ENCODE measurements at places on chromosomes 2 and 18.

DNA sequence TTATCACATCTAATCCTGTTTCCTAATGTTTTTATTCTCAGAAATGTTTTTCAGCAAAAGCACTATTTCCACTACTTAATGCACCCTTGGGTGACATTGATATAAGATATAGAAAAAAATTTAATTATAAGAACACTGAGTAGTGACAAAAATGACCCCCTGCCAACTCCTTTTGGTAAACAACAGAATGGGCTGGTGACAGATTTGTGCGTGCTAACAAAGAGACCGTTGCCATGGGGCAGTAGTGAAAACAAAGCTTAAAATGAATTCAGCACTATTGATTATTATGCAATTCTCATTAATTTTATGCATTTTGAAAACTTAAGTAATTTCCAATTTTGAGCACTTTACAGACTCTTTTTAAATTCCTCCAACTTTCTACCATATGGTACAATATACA, 33.1 kb downstream of the RDH14 start:
- no peak for DNase-seq

DNA sequence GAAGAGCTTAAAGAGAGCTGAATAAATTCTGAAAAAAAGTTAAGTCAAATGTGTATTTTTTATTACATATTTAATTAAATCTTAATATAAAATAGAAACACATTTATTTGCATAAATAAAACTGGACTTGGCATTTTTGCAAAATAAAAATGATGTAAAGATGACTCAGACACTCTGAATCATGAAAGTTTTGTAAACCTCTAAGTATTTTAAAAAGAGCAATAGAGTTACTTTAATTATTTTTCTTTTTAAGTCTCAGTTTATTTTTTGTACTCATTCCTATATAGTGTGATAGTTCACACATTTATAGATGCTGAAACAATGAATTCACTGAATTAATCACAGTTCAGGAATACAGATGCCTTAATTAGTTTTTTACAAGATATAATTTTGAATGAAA, 109.9 kb upstream of the DTNA start:
- DNase-seq: no peak

DNA sequence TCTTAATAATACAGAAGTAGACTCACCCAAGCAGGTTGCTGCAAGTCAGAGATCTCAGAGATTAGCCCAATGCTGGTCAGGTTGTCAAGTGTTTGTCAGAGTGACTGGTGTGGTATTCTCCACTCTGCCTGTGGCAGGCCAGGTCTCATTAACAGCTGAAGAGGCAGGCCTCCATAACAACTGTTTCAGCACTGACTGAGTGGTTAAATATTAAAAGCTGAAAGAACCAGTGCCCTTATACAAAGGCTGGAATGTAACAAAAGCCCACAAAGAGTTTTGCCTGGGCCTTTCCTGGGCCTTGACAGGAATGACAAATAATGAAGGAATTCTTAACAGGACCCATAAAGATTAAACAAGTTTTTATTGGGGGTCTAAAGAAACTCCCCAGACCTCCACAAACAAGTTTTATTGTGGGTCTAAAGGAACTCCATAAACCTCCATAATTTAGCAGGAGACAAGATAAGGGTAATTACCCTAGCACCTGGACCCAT, 26.8 kb downstream of the SULT1C2 start:
- no peak for DNase-seq

DNA sequence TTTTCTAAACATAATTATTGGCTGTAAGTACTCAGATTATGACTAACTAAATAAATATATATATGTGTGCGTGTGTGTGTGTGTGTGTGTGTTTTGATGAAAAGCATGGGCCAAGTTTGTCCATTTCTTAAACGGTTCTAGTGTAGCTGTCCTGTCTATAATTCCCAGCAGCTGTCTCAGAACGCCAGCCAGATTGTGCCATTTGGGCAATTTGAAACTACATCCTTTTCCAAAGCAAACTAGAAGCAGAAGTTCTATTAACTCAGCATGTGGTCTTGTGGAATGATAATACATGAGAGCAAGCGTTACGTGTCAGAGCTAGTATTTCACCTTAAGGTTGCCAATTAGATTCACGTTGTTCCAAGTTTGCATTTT, 1.7 kb downstream of the ARHGAP28 start:
- no peak for DNase-seq

DNA sequence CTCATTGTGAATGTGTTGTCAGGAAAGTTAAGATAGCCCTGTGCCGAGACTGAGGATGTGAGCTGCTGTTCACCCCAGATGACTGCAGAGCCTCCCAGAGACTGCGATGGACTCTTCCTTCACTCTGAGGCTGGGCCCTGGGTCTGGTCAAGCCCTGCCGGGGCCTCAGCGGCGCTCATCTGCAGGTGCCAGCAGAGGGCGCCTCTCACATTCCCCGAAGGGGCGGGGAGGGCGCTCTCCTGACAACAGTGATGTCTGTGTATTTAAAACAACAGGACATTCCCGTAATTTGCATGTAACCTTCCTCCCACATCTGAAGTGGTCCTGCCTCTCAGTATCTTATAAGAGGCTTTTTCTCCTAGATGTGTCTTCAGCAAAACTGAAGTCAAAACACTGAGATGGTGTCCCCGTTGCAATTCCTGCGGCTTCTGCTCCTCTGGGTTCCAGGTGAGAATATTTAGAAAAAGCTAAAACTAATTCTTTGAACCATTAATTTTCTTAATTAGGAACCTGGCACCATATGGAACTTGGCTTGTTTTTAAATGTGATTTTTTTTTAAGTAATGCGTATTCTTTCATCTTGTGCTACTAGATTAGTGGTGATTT, 1377.9 kb downstream of the RPIA start:
- DNase-seq: no peak

GRCh38 chr18:39773646-39774045, 2181.4 kb upstream of the PIK3C3 start:
- no peak for DNase-seq

DNA sequence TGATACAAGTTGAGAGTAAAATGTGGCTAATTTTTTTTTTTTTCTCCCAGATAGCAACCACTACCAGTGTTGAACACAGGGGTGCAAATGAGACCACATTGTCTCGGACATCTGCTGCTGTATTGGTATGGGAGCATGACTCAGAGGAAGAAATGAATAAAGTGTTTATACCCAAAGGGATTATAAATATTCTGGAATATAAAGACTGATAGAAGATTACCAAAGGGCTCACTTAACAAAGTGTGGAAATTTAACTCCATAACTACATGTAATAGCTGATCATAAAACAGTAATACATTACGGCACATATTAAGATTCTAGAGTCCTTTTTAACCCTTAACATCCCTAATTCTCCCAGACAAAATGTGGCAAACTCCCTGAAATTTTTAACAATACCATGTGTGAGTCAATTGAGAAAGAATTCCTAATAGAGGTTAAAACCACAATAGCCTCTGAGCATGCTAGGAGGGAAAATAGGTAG, 1023.0 kb upstream of the ACVR2A start:
- DNase-seq: no peak

DNA sequence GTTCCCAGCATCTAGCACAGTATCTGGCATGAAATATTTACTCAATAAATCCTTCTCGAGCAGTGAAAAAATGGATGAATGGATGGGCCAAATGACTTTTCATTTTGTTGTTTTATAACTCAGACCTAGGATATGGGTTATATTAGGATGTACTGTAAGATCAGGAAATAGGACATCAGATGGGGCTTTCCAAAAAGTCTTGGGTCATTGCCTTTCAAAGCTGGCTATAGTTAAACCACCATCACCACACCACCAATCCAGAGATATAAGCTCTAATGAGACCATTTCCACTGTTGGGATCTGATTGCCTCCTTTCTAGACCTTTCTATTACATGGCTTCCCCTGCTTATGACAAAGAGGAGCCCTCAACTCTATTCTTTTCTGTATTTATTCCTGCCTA, 525.0 kb upstream of the TCF4 start:
- no peak for DNase-seq

GRCh38 chr2:217125014-217125413, 265.1 kb upstream of the TNP1 start:
- no peak for DNase-seq

DNA sequence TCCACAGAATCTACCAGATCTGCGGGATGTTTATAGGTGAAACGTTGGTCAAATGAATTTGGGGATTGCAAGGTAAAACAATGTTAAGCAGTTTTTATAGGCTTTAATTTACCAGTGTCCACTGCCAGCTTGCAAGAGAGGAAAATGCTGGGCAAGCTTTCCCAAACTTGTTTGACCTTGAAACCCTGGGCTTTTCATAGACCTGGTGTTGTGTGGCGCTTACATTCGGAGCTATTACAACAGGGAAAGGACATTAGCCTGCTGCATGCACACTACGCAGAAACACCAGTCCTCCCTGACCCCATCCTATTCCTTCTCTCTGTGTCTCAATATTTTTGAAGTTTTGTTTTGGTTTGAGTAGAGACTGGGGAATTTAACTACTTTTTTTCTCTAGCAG, 59.6 kb upstream of the AGPS start:
- no peak for DNase-seq

DNA sequence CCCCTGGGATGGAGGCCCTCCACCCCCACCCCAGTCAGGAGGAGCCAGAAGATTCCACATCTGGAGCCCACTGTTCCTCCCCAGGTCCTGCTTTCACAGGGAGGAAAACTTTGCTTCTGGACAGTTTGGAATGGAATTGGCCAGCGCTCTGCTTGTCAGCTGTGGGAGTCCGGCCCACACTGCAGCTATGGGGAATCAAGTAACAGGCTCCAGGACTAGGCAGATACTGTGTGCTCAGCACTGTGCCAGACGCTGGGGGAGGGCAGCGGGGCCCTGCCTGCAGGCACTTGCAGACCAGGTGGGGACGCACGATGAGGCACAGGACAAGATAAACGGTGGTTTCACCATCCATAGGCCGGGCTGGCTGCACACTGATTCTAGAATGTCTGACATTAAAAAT, 114.0 kb downstream of the STPG4 start:
- DNase-seq: no peak

- no peak for DNase-seq
Measured at GRCh38 chr2:240340361-240340761, 95.1 kb upstream of the GPC1 start.

DNA sequence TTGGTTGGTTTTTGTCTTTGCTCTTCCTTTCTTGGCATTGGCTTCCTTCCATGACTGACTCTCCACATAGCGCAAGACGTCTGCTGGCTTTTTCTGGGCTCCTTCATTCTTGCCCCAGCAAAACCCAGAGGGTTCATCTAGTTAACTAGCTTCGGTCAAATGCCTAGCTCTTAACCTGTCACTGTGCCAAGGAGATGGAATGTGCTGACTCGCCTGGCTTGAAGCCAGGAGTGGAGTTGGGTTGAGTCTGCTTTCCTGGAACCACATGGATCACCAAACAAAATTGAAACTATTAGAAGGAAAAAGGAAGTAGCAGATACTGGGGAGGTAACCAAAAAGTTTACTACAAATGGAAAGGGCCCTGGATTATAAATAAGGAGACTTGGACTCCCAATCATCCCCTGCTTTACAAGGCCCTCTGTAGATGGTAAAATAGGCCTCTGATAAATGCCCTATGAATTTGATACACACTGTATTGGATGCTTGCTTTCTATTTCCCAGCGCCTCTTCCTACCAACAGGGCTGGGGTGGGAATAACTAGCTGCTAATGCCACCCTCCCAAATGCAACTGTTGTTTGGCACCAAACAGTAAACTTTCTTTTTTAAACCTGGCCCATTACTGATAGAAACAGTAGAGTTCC, 11.3 kb downstream of the MALT1 start:
- no peak for DNase-seq

- DNase-seq: no peak
Measured at GRCh38 chr2:196130039-196130825, 41.1 kb downstream of the STK17B start.

GRCh38 chr18:77079954-77080682, 52.5 kb downstream of the MBP start:
- no peak for DNase-seq

DNA sequence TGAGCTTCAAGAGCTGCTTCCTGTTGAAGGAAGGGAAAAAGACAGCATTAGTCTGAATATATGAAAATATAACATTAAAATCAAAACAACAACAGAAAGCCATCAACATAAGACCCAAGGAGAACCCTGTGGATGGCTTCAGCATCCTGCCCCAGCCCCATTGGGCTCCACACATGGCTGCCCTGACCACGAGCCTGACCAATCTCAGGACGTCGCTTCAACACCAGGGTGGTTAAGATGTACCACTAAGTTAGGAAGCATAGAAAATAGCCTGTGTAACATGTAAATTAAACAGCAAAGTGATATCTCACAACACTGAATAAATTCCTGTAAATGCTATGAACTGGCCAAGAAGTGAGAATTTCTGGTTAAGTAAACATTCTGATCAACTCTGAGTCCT, 77.2 kb upstream of the CD226 start:
- no peak for DNase-seq

GRCh38 chr2:30392097-30392496, 54.9 kb upstream of the LCLAT1 start:
- no peak for DNase-seq

DNA sequence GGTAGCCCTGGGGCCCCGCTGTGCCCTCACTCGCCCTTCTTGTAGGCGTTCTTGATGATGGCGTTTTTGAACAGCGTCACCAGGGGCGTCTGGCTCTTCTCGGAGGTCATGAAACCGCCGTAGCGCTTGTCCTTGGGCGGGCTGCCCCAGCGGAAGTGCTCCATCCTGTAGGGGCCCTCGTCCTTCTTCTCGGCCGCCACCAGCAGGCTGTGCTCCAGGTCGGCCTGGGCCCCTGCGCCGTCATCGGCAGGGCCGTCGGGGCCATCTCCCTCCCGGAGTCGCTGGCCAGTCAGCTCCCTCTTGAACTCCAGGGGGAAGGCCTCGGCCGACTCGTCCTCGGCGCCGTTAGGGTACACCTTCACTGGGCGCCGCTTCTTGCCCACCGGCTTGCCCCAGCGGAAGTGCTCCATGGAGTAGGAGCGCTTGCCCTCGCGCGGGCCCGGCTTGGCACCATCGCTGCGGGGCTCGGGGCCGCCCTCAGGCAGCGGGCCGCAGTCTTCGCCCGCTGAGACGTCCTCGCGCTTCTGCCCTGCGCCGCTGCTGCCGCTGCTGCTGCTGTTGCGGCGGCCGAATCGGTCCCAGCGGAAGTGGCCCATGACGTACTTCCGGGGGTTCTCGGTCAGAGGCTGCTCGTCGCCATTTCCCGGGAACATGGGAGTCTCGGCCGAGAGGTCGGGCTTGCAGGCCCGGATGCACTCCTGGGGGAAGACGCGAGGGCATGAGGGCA, 7.2 kb downstream of the POMC start:
- no peak for DNase-seq

DNA sequence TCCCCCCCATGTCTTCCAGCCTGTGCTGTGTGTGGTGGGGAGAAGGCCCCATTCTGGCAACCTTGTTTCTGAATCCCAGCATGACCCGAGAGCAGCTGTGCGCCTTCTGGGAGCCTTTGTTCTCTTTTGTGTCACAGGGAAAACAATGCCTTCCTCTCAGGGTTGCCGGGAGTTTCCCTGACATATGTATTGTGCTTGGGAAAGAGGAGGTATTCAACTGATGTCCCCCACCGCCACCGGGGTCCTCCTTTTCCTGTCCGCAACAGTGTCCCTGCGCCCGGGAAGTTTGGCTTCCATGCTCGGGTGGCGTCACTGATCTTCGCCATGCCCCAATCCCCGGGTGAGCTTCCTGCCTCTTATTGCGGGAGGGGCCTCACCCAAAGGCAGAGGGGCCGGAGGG, 77.5 kb upstream of the ASB18 start:
- no peak for DNase-seq
